Stimulated activated CD4-positive, alpha-beta T cell treated with anti-CD3 and anti-CD28 coated beads, Interleukin-4, amount 100 ng/mL, for 48 hours (primary cell): ENCODE measurements at places on chromosomes 7 and 10.

DNA sequence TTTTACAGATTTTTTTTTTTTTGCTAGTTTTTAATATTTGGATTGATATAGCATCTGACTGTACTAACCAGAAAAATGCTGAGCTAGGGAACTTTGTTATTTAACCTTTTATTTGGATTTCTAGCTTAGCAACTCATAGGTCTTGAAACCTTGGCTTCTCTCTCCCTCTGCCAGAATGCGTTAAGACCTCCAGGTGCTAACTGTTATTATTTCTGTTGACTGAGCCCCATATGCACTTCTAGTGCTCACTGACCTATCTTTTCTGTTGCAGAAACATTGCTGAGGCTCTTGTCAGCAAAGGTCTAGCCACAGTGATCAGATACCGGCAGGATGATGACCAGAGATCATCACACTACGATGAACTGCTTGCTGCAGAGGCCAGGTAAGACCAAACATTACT lies 143.6 kb downstream of the LRRC4 start:
- no peak for DNase-seq

DNA sequence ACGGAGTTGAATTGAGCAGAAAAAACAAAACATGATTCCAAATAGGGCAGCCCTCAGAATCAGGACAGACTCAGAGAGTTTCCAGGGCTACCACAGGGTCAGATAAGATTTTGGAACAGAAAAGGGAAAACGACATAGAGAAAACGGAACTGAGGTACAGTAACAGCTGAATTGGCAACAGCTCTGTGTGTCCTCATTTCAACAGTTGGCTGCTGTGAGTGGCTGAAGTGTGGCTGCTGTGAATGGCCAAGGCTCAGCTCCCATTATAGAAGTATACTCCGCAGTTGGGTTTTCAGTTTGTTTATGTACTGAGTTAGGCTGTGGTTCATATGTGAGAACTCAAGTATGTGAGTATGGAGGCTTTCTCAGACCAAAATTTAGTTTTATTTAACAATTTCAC lies 32.0 kb downstream of the ANTXRL start:
- DNase-seq: no peak

DNA sequence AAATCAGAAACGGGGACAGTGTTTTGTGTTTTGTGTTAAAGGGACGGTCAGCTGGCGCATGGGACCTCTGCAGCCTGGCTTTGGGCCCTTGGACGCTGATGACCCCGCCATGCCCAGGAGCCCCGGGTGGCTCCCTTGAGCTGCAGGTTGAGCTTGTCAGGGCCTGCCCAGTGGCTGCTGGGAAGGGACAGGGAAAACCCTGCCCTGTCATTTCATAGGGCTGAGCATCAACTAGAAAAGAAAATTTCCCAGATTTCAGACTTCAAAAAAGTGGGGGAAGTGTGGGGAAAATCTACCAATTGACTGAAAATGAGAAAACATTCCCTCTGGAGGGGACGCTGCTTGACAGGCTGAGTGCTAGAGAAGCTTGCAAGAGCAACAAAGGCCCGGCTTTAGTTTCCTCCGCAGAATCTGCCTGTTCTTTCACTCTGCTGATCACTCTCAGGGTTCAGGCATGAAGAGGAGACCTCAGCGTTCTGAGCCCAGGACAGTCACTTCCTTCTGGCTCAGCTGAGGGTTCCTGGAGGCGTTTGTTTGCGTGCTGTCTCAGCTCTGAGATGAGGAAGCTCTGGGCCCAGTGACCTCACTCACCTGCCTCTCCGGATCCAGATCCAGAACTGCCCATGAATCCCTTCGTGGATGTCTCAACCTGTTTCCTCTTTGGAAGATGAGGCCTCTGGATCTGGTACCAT lies 18.6 kb upstream of the DNAJB6 start:
- DNase-seq: no peak

DNA sequence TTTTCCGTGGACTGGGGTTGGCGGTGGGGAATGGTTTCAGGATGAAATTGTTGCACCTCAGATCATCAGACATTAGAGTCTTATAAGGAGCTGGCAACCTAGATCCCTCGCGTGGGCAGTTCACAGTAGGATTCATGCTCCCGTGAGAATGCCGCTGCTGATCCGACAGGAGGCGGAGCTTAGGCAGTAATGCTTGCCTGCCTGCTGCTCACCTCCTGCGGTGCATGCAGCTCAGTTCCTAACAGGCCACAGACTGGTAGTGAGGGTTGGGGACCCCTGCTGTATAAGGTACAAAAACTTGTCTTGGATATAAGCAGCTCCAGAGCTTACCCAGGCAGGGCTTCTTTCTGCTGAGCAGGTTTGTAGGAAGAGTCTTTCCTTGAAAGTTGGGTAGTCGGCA lies 53.9 kb downstream of the SHH start:
- DNase-seq: no peak

DNA sequence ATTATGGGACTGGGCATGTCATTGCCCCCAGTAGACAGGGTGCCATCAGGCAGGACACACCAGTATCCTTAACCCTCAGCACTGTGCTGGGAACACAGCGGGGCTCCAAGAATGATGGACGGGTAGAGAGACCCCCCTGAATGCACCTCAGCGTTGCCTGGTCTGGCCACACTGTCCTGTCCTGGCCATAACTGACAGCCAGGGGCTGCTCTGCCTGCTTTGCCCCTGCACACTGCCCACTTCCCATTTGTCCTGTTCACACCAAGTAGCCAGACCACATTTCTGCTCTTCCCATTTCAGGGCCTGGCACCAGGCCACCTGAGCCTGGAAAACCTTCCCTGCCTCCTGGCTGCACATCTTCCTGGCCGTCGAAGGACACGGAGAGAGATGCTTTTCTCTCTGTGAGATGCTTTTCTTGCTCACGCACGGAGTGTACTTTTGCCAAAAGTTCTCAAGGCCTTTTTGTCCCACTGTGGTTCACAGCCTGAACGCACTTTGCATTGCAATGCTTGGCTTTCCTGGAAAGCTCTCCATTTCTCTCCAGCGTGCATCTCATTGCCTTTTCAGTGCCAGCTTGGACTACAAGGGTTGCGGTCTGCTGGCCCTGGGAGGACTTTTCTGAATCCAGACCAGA lies 131.0 kb upstream of the EEPD1 start:
- DNase-seq: no peak

- DNase-seq: no peak
These were observed 520 bp downstream of the ELAPOR2 start for GRCh38 chr7:87058744-87059524.

- no peak for DNase-seq
These were observed 75.2 kb upstream of the CELF2 start for GRCh38 chr10:10942441-10942840.

DNA sequence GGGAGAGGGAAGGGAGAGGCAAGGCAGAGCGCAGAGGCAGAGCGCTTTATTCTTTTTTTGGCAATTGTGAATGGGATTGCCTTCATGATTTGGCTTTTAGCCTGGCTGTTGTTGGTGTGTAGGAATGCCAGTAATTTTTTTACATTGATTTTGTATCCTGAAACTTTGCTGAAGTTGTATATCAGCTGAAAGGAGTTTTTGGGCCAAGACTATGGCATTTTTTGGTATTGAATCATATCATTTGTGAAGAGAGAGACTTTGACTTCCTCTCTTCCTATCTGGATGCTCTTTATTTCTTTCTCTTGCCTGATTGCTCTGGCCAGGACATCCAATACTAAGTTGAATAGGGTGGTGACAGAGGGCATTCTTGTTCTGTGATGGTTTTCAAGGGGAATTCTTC lies 291.3 kb downstream of the REEP3 start:
- no peak for DNase-seq

- no peak for DNase-seq
These were observed 327.4 kb downstream of the RPS24 start for GRCh38 chr10:78361031-78361430.
